Activated CD4-positive, alpha-beta T cell treated with anti-CD3 and anti-CD28 coated beads for 36 hours (primary cell): ENCODE measurements at places on chromosomes 6 and 20. TPM values are rescaled to one million over a fixed set of nuclear protein-coding genes. Genes with fewer than 3 reads are reported as not detected.

Gene ENPP1
- total RNA-seq = 0.42 TPM

- H3K27ac ChIP-seq = no peak overlapping the region
- no peaks in the 10 kb centered on the region for H3K36me3 ChIP-seq
- H3K4me1 ChIP-seq = no peaks in the 10 kb centered on the region
- DNase-seq = no peak
- H3K4me3 ChIP-seq = no peak overlapping the region
Observed at GRCh38 chr6:22732176-22732970, 163.0 kb downstream of the HDGFL1 start.

DNA sequence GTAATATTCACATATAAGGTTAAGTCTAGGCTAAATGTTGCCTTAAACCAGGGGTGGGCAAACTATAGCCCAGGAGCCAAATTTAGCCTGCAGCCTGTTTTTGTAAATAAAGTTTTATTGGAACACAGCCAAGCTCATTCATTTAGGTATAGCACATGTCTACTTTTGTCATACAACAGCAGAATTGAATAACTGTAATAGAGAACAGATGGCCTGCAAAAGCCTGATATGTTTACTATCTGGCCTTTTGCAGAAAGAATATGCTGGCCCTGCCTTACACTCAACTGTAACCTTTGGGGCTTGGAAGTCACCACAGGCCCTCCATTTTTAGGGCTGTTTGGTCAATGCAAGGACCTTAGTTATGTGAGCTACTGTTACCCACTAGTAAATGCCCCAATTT lies 17.7 kb upstream of the BCLAF1 start:
- peaks cover 2% of the 10 kb centered on the region for H3K27me3 ChIP-seq
- DNase-seq = no peak
- H3K4me1 ChIP-seq = no peaks in the 10 kb centered on the region
- no peak overlapping the region for H3K4me3 ChIP-seq
- no peaks in the 10 kb centered on the region for H3K36me3 ChIP-seq

DNA sequence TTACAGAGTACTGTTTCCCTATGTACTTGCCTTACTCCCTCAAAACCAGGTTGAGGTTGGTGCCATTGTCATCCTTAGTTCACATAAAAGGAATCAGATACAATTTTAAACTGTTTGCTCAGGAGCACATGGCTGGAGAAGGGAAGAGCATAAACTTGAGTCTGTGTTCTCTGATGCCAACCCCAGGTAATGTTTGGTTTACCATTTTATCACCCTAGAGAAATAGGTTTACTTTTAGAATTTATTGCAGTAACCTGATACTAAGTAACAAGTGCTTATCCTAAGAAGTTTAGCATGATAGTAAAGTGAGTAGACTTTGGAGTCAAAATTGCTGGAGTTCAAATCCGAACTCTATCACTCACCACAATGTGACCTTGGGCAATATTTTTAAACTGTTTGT lies 86.3 kb downstream of the RFPL4B start:
- H3K4me3 ChIP-seq = no peak overlapping the region
- no peak overlapping the region for H3K27ac ChIP-seq
- no peaks in the 10 kb centered on the region for H3K36me3 ChIP-seq

DNA sequence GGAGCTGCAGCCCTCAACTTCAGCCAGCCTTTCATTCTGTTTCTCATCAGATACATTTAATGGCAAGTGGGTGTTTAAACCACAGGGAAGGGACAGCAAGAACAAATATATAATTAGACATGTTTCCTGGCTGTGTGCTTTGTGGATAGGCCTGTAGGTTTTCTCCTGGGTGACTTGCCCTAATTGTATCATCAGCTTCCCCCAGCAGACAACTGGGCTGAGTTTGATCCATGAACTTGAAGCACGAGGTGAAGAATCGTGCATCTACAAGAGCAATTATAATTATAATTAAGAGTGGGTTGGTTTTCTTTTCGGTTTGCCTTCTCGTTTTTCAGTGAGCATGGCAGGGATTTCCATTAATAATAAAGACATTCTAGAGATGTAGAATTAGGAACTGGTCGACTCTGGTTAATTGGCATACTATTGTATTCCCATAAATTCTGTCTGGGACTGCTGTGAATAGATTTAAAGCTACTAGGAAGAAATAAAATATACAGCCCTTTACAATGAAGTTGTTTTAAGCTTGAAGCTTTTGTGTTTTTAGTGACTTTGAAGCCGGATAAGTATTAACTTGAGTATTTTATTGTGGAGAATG lies 1052.2 kb downstream of the KIF16B start:
- no peaks in the 10 kb centered on the region for H3K36me3 ChIP-seq
- H3K4me1 ChIP-seq = no peaks in the 10 kb centered on the region
- no peaks in the 10 kb centered on the region for H3K27me3 ChIP-seq
- DNase-seq = no peak
- no peak overlapping the region for H3K27ac ChIP-seq

DNA sequence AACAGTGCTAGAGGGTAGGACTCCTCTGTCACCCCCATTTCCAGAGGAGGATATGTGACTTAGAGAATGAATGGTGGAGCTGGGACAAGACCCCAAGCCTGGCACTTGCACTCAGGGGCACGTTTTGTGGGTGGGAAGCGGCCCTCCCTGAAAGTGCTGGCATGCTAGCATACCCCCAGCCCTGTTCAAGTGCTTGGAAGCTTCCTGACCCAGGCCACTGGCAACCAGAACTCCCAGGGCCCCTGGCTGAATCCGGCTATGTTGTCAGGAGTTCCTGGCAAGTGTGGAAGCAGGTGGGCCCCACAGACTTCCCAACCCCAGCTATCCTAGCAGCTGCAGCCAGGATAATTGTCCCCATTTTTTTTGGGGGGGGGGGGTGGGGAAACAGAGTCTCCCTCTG lies 35.6 kb upstream of the TGM2 start:
- no peak for DNase-seq
- H3K27ac ChIP-seq = no peak overlapping the region
- no peaks in the 10 kb centered on the region for H3K4me1 ChIP-seq

Gene SEL1L2
- total RNA-seq = not detected

Gene CCDC170
- not detected for total RNA-seq

Gene MOG
- not detected for total RNA-seq

DNA sequence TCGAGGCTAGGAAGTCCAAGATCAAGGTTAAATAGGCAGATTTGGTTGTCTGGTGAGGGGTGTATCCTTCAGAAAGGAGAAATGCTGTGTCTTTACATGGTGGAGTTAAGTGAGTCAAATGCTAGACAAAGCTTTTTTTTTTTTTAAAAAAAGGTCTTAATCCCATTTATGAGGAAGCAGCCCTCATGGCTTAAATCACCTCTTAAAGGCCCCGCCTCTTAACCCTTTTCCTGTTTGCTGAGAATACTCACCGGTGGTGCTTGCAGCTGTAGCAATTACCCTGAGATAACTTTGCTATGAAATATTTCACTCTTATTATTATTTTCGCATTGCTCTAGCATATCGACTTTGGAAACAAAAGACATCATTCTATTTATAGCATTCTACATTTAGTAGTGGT lies 30.8 kb downstream of the FBXO30 start:
- no peaks in the 10 kb centered on the region for H3K4me1 ChIP-seq
- no peak overlapping the region for H3K4me3 ChIP-seq
- no peaks in the 10 kb centered on the region for H3K27me3 ChIP-seq
- H3K27ac ChIP-seq = no peak overlapping the region

Gene OR2H2
- not detected for total RNA-seq

DNA sequence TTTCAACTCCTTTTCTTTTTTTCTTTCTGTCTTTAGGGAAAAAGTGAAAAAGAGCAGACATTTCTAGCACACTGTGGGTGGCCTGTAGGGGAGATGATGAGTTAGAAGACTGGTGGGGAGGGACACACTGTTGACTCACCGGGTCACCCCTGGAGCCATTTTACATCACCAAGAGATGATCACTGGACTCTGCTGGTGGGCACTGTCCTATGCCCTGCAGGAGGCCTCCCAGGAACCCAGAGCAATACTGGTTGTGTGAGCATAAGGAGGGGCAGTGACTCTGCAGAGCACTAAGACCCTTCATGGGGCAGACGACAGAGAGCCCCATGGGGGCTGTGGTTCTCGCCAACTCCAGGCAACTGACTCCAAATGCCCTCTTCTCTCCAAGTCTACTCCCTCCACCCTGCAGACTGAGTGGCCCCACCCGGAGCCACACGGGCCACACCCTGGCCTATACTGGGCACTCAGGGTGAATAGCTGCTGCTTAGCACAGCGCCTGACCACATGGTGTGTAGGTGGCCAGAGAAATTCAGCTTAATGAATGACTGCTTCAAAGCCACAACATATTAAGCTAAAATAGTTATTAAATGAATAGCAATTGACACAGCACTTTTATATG lies 177.5 kb downstream of the CDC5L start:
- no peak overlapping the region for H3K4me3 ChIP-seq
- H3K27ac ChIP-seq = no peak overlapping the region
- no peaks in the 10 kb centered on the region for H3K36me3 ChIP-seq
- peaks cover 12% of the 10 kb centered on the region for H3K27me3 ChIP-seq

Gene EGFL8
- total RNA-seq = 9.1 TPM

DNA sequence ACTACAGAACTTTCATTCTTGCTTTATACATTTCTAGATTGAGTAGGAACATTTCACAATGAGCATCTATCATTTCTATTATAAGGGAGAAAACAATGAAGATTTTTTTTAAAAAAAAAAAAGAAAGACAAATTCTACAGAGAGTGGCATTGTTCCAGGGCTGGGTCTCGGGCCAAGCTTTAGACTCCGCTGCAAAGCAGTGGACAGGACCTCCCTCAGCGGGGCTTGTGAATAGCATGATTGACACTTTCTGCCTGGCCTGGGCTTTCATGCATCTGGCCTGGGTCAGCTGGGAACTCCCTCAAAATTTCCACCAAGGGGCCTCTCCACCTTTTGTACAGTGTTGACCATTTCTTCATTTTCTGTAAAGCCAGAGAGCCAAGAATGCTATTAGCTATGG lies 55.8 kb upstream of the HIVEP2 start:
- no peak for DNase-seq
- H3K36me3 ChIP-seq = peaks cover 4% of the 10 kb centered on the region
- no peak overlapping the region for H3K4me3 ChIP-seq
- no peak overlapping the region for H3K27ac ChIP-seq
- no peaks in the 10 kb centered on the region for H3K4me1 ChIP-seq

GRCh38 chr6:13539572-13539971 lies 34.8 kb upstream of the SIRT5 start:
- no peak overlapping the region for H3K27ac ChIP-seq
- H3K4me1 ChIP-seq = no peaks in the 10 kb centered on the region
- H3K27me3 ChIP-seq = no peaks in the 10 kb centered on the region
- DNase-seq = no peak
- no peak overlapping the region for H3K4me3 ChIP-seq

GRCh38 chr20:50578778-50579165 lies 68.6 kb downstream of the PTPN1 start:
- H3K36me3 ChIP-seq = peaks cover 76% of the 10 kb centered on the region
- no peak overlapping the region for H3K4me3 ChIP-seq
- H3K27me3 ChIP-seq = no peaks in the 10 kb centered on the region
- H3K27ac ChIP-seq = no peak overlapping the region
- no peak for DNase-seq
- H3K4me1 ChIP-seq = peaks cover 24% of the 10 kb centered on the region

Gene PDRG1
- total RNA-seq = 18.4 TPM

DNA sequence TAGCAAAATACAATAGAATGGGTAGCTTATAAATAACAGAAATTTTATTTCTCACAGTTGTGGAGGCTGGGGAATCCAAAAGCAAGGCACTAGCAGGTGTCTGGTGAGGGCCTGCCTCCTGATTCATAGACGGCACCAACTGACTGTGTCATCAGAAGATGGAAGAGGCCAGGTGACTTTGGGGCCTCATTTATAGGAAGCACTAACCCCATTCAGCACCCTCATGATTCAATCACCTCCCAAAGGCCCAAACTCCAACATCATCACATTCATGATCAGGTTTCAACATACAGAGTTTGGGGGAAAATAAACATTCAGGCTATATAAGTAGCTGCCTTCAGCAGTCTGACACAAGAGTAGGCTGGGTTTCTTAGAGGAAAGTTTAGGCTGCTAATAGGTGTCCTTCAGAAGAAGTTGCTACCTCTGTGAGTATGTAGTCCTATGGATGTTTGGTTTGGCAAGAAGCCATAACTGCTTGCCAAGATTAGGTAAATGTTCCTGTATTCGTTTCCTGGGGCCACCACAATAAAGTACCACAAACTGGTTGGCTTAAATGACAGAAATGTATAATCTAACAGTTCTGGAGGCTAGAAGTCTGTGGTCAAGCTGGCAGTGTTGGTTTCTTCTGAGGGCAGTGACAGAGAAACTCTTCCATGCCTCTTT lies 48.8 kb downstream of the NT5E start:
- peaks cover 15% of the 10 kb centered on the region for H3K36me3 ChIP-seq
- no peak overlapping the region for H3K4me3 ChIP-seq
- H3K27me3 ChIP-seq = no peaks in the 10 kb centered on the region
- peaks cover 18% of the 10 kb centered on the region for H3K4me1 ChIP-seq
